ENCODE measurements at places on chromosomes 6 and 20.

- no peak for DNase-seq
These were observed at the start of gene ERVFRD-1 for GRCh38 chr6:11110921-11111768. TSS of gene ERVFRD-1 (minus strand) at chr6:11111725. CDS start at chr6:11105310, 6,415 bp downstream.

DNA sequence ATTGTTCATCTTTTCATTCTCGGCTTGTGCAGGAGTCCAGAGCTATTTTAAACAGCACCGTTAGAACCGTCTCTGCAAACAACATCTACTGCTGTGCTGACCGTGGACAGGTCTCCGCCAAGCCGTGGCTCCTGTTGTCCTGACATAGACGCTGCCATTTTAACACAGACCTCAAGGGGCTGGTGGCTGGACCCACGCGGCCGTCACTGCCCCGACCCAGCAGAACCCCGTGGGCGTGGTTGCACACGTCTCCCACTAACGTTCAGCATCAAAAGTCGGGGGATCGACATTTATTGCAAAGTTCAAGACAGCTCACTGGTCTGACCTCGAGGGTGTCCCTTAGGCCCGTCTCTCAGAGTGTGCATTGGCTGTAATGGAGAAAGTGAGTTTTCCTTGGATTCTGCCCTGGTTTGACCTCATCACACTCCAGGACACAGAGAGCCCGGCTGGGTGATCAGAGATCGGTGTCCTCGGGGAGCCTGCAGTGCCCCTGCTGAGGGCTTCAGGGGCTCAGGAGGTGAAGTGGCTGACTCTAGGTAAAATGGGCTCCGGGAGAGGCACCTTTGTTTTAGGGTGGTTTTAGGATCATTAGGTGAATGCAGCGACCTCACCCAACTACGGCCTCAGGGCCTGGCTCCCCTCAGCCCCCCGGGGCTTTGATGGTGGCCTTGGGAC, 363.2 kb downstream of the THBS2 start:
- no peak for DNase-seq

DNA sequence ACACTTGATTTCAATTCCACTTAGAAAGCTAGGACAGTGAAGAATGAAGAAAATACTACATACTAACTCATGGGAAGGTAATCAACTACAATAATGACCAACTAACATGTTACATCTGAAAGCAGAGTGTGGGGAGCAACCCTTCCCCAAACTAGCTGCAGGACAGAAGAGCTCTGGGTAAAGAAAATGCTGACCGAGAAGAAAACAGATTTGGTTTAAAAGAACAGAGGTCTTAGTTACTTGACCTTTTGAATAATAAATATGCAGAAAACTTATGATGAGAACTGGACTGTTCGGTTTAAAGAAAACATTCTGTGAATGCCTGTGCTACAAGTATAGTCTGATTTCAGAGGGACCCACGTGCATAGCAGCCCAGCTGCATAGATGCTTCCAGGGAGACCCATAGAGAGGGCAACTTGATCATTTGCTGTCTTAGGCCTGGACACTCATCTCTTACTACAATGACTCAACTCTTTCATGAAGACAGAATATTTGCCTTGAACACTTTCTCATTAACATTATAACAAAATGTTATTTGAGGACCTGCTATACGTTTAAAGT, 53.5 kb downstream of the RALGAPA2 start:
- no peak for DNase-seq

DNA sequence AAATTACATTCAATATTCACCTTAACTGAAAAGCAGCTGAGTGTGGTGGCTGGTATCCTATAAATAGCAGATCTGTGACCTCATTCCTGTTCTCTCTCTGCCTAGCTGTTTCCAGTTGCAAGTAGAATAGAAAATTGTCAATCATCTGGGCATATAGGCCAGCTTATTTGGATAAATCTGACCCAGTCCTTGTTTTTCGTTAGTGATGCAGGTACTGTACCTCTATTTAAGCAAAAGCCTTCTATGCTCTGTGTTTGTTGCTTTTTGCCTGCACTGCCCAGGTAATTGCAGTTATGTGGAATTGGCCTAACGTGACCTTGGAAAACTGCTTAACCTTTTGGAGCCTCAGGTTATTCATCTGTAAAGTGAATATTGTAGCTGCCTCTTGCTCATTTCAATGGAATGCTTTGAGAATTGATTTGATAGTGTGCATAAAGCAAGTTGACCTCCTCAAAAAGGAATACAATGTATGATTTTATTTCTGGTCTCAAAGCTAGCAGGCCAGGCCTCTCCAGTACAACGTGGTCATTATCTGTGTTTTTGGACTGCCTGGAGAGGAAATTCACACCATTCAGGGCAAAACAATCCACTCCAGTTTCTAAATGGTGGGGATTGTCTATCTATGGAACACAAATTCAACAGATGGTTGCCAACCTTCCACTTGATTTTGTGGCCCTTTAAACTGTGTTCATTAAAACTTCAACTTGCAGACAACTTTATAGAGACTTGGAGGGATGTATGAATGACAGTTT, 508.7 kb upstream of the CITED2 start:
- peak; percentile 26 for DNase-seq

DNA sequence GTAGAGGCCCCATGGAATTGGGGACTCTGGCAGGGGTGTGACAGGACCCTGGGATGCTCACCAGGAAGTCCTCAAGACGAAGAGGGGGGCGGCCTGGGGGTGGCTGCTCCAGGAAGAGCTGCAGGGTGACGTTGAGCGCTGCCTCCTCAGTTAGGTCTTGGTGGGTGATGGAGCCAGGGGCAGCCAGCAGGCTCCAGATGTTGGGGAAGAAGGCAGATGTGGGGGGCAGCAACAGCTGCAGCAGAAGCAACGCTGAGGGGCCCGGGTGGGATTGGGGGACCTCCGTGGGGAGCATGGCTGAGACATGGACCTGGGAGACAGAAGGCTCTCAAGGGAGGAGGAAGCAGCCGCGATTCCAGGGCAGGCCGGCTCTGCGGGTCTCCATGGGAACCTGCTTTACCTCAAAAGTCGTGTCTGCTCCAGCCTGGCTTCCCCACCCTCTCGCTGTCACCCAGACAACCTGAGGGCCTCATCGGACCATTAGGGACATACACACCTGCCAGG, 591 bp downstream of the VWA7 start:
- no peak for DNase-seq

- DNase-seq: no peak
These were observed 34.4 kb upstream of the KIF16B start for GRCh38 chr20:16607364-16608276.

DNA sequence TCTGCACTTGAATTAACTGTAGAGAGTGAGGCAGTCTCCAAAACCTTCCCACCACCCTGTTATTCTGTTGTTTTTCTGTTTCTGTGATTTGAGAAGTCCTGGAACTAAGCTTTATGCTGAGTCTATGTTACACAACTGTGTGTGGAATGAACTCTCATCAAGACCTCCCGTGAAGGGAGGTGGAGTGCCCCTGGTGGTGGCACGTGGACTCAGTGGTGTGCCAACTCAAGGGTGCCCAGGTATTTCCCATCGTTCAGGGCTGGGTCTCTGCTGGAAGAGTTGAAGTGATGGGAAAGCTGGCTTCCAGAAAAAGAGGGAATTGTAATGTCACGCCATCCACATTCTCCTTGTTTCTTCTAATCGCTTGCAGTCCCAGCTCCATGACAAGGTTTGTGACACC, 374.2 kb downstream of the SMOC2 start:
- no peak for DNase-seq

DNA sequence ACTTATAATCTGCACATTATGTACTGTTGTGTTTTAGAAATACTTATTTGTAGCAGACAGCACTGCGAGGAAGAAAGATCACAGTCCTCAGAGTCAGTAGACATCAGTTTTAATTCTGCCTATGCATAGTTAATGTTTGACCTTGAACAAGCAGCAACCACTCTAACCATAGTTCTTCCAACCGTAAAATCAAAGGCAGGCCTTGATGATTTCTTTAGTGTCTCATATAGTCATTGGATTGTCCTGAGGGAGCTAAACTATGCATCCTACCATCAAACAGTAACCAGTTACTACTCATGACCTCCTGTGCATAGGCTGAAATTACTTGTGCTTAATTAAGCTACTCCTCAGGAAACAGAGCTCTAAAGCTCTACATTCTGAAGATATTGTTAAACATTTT, 294.8 kb upstream of the STXBP5 start:
- no peak for DNase-seq

GRCh38 chr20:3068986-3069900, 2.2 kb upstream of the OXT start:
- peak; percentile 28 for DNase-seq

DNA sequence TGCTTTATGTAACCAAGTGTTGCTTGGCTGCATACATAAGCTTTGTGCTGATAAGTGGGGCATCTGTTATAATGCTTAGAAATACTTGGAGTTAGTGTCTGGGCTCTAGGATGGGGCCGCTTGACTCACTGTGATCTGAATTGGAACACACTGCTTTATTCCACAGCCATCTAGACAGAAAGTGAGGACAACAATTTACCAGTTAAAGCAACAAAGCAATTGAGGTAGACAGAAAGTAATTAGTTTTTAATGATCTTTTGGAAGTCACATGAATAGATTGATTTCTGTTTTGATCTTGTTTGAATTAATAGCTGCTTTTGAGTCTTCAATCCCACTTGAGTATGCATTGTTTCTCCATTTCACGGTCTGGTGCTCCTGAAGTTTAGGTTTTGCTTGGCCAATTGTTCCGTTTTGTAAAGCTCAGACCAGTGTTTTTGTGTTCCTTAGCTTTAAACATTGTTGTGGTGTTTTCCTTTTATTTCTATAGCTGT, 157.5 kb downstream of the TRMT11 start:
- peak; percentile 36 for DNase-seq

DNA sequence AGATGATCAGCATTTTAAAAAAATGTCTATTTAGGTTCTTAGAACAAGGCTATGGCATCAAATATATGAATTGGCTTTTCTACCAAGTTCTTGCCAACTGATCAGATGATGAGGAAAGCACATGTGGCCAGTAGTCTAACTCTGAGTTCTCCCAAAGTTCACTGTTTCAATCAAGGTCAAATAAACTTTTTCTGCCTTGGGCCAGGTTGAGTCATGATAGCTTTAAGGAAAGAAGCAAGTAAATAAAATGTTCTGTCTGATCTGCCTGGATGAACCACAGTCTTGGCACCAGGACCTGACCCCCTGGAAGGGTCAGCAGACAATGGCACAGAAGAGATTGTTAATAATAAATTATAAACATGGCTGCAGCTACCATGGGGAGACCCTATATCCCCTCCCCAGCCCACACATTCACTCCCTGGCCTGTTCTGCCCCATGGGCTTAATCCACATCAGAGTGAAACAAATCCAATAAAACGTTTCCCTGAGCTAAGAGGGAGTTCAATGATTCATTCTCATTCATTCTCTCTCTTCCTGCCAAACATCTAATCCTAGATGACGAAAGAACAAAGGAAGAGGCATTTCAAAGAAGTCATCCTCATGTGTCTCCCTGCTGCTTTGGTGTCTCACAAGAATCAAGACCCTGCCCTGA, 661.6 kb downstream of the DHX35 start:
- no peak for DNase-seq

DNA sequence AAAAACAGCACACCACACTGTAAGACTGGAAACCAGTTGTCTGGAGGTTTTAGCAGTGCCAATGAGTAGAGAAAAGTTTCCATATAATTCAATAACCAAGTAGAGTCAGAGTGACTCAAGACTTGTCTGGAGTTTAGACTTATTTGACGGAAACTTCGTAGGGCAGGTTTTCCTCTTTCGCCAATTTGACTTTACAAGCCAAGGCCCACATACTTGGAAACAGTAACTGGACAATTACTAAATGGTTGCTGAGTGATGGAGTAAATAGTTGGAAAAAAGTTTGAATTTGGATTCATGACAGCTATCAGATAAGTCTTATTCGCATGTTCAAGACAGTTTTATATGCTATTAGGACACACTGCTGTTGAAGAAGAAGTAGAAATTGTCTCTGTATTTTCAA, 48.1 kb upstream of the CTAGE9 start:
- no peak for DNase-seq

GRCh38 chr6:143225929-143226328, 165.2 kb downstream of the AIG1 start:
- no peak for DNase-seq

GRCh38 chr20:41691443-41691842, 73.3 kb upstream of the CHD6 start:
- no peak for DNase-seq

DNA sequence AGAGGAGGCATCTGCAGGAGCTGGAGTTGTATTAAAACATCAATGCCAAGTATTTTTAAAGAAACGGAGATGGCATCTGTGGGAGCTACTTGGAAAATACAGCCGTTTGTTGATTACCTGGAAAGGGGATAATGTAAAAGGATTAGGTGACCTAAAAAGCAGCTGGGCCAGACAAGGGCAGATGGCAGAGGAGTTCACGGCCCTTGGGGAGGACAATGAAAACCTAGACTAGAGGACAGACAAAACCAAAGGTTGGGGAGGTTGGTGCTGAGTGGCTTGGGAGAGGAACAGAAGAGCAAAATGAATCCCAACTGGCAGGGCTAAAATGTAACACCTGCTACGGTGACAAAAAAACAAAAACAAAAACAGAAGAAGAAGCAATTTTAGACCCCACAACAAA, 260.5 kb upstream of the JARID2 start:
- no peak for DNase-seq

DNA sequence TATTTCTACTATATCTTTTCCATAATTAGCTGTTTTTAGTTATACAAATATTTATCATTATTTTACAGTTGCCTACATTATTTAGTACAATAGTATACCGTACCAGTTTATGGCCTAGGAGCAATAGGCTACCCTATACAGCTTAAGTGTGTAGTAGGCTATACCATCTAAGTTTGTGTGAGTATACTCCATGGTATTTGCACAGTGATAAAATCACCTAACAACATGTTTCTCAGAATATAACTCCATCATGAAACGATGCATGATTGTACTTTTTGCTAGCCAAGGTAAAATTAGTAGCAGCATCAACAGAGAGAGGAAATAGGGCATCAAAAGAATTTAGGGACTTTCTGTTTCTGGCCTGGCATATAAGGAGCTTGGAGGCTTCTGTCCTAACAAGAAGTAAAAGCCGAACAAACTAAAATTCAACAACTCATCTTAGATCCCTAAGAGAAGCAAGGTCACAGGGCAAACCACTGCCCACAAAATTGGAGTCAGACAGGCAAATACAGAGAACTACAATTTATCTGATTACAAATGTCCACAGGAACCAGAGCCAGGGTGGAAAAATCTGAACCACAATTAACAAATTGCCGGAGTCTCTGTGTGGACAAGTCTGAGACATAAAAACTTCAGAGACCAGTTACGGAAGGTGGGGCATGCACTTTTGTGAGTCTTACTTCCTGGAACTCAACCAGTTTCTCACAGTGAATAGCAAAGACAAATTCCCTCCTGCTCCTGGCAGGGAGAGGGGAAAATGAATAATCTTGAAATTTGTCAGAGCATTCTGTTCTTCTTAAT, 671.4 kb downstream of the RFPL4B start:
- no peak for DNase-seq

GRCh38 chr20:25065625-25066338, 7.8 kb upstream of the ACSS1 start:
- no peak for DNase-seq

GRCh38 chr20:24964506-24964840, 15.4 kb downstream of the CST7 start:
- DNase-seq: no peak
